ENCODE measurements at places on chromosomes 7 and 10. TPM values are rescaled to one million over a fixed set of nuclear protein-coding genes. Genes with fewer than 3 reads are reported as not detected.

DNA sequence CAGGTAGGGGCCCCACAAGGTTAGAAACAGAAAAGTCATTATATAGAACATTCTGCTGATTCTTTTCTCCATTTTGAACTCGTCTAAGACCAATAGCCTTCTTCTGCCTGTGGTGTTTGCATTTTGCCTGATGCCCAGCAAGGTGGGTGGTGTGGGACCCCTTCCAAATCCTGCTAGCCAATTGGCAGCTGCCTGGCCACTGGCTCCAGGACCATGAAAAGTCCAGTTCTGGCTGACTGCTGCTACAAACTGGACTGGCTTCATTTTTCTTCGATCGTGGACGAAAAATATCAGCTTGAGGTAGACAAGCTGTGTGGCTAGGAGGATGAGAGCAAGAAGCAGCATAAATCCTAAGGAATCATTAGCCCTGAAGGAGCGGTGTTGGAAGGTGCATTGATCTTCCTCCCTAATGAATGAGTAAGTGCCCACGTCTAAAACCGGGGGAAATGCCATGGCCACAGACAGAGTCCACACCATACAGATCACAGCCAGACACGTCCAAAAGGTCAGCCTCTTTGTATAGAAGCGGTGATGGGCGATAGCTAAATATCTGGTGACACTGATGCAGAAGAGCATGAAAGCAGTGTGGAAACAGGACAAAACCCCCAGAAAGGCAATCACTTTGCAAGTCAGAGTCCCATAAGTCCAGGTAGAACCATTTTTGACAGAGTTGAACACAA is 2.7 kb downstream of the GPR85 start:
- no peak for DNase-seq

DNA sequence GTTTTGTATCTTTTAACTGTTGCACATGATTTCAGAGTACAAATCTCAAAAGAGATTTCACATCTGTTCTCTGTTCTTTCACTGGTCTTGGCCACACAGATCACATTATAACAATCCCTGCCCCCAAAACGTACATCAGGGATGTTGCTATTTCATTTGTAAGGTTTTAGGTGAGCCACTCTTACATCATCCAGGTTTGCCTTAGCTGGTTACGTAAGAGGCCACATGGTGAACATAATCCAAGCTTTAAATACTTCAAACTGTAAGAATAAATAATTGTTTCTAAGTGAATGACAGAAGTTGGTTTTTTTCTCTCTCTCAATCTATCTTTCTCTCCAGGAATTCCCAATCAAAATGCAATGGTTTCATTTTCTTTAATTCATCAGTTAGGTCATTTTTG is 245.9 kb upstream of the HGF start:
- no peak for DNase-seq

- DNase-seq: no peak
Measured at GRCh38 chr10:20089879-20090278, 273.6 kb downstream of the PLXDC2 start.

DNA sequence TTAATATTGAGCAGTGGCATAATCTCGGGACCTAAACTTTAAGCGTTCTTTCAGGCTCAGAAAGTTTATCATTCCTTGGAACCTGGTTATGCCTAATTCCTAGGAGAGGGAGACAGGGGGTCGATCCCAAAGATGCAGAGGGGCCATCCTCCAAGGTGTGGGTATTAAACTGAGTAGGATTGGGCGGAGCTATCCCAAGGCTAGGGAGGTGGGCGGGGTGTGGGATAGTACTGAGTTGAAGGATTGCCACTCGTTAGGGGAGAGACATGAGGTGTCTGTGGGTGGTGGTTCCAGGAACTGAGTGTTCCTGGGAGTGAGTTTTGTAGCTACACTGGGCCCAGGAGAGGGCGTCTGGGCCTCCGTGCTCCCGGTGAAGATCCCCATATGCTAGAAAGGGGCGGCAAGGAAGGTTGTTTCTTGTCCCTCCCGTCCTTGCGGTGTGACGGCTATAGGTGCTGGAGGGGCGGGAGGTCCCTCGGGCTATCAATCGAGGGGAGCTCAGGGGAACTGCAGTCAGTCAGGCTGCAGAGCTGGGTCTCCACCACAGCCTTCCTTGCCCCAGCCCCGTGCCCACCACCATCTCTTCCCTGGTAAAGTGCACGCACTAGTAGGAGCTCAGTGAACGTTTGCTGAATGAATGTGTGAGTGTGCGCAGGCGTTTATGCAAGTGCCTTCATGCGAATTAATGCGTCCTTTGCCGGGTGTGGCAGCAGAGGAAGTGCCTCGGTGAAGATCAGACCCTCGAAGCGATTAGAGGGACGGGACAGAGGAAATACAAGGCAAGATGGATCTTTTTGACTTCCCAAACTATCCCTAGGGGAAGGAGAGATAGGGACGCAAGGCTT is 3.0 kb upstream of the HMX2 start:
- DNase-seq: no peak

GRCh38 chr10:69345890-69346474 is 67.7 kb downstream of the HK1 start:
- DNase-seq: no peak

- no peak for DNase-seq
Measured at GRCh38 chr7:1930381-1931065, 260.4 kb downstream of the ELFN1 start.

DNA sequence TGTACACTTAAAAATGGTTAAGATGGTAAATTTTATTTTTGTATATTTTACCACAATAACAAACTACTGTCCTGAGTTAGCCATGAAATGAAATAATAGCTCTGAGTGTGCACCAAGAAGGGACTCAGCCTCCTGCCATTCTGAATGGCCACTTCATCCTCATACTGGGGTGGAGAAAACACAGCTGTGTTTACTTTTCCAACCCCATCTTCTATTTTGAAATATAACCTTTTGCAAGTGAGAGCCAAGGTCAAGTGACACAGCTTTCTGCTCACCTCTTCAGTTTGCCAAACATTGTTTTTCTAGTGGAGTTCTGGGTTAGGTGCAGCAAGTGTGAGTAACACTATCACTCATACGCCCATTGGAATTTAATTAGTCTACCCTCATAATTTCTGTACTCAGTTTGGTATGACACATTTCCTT is 107.4 kb upstream of the GLCCI1 start:
- no peak for DNase-seq

- DNase-seq: no peak
Measured at GRCh38 chr7:18196638-18197037, 169.0 kb upstream of the PRPS1L1 start.

DNA sequence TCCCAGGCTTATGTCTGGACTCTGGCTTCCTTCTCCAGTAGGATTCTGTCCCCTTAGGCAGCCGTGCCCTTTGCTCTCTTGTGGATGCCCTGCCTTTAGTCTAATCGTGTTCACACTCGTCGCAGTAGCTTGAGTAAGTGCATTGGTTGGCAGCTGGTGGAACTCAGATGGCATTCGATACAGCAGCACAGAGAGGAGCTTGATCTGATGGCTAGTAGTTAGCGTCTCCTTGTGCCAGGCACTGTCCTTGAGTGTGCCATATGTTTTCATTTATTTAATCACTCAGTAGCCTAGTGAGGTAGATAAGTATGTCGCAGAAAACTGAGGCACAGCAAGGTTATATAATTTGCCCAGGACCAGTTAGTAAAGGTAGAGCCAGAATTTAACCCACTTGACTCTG is 18.2 kb upstream of the PARP12 start:
- DNase-seq: no peak

GRCh38 chr7:106737202-106737562 is 76.2 kb upstream of the CCDC71L start:
- no peak for DNase-seq

DNA sequence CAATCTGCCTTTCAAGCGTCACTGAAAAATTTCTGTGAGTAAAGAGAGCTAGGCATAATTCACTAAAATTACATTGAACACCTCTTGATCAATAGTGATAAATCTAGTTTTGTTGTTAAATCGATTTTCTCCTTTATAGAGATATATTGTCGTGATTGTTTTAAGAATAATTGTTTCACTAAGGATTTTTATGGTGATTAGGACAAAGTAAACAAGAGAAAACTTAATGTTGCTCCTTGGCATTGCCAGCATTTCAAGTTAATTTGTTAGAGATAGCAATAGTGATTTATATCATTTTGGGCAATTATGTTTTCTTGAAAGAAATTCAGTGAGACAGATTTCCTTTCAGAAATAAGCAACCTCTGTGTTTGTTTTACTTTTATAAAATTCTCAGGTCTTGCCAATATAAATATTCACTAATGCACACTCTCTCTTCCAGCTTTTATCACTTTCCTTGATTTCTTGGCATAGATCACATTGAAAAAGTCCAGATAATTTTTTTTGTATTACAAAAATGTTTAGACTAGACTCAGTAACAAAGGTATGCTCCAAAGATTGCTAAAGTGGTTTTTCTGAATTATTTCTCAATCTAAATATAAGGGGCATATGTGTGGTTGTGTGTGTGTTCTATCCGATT is 538.7 kb downstream of the TFEC start:
- DNase-seq: no peak

GRCh38 chr10:12041766-12042408 is 722 bp downstream of the UPF2 start:
- DNase-seq: no peak

GRCh38 chr7:153628825-153629224 is 423.4 kb upstream of the DPP6 start:
- no peak for DNase-seq

GRCh38 chr10:91043173-91043910 is 122.5 kb upstream of the ANKRD1 start:
- DNase-seq: no peak

DNA sequence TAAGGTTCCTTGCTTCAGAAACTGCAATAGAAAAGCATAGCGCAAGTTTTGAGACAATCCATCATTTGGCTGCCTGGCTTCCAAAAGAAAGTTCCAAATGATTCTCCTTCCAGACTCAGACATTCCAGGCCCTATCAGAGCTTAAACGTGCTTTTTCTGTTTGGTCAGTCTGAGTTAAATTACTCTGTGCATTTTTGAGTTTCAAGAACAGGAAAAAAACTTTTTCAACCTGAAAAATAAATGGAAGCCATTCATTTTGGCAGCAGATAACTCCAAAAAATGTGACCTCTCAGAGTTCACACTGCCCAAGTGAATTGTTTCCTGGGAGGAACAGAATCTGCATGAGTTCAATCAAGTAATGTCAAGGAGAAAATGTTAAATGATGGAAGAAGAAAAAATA is 354.2 kb downstream of the CXCL12 start:
- peak; percentile 46 for DNase-seq

DNA sequence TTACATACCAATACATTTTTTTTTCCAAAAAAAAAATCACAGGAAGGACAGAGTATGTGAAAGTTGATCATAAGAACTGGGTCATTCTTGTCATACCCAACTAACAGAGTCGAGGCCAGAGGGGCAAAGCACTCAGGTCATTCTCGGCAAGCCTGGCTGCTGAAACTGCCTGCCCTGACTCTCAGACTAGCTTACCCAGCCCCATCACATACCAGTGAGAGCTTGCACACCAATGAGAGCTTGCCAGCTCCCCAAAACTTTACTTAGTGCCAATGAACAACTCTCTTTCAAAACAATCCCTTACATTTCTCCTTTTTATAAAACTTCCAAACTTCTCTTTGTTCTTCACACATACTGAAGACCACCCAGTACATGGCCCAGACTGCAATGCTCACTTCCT is 48.9 kb downstream of the VOPP1 start:
- DNase-seq: no peak

DNA sequence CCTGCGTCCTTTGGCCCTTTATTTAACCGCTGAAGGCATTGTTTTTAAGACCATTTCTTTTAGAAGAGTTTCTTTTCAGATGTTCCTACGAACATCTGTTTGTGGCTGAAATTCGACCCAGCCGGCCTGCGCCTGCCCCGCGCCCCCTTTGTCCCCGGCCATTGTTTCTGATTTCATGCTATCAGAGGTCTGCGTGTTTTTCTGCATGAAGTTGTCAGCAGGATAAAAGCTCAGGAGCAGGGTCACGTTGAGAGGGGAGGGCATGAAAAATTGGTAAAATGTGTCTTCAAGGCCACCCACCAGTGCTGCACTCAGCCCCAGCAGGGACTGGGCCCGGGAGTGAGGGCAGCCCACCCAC is 43.1 kb downstream of the NKX6-2 start:
- DNase-seq: no peak

DNA sequence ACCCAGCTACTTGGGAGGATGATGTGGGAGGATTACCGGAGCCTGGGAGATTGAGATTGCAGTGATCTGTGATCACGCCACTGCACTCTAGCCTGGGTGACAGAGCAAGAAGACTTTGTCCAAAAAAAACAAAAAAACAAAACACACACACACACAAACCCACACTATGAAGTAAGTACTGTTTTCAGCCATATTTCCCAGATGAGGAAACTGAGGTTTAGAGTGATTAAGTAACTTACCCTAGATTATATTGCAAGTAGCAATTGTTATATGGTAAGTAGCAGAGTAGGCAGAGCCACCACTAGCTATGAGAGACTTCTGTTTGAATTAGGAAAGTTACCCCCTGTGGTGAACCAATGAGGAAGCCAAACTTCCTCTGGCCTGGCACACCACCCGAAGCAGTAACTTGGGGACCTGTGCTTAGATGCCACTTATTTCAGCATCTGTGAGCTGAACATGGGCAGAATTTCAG is 61.9 kb downstream of the MCU start:
- no peak for DNase-seq

GRCh38 chr7:40747856-40748255 is 613.1 kb downstream of the SUGCT start:
- DNase-seq: no peak

GRCh38 chr10:61890430-61890829 is 11.1 kb upstream of the ARID5B start:
- DNase-seq: no peak

DNA sequence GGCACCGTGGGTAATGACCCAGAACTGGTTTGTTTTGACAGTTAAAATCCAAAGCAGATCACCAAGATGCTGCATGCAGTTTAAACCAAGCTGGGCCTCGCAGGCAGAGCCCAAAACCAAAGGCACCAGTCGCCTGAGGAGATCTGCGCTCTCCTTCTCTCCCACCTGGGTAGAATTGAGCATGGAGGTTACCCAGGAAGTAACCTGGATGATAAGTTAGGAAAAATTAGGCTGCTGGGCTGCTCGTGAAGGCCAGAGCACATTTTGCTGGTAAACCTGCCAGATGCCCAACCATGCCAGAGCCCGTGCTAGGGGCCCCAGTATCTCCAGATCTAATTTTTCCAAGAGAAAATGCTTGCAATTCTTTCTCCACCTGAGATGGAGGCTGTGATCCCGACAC is 388.3 kb upstream of the MGMT start:
- DNase-seq: no peak

- DNase-seq: no peak
Measured at GRCh38 chr7:27409776-27410175, 167.2 kb downstream of the EVX1 start.

SPDYE2B gene
- polyA plus RNA-seq: 2.7 TPM

OR6B1 gene
- polyA plus RNA-seq: not detected

IGF2BP3 gene
- polyA plus RNA-seq: 27.8 TPM

GBX1 gene
- polyA plus RNA-seq: 3.1 TPM

NPFFR1 gene
- polyA plus RNA-seq: 0.05 TPM

LOXL4 gene
- 9.5 TPM for polyA plus RNA-seq

DGKB gene
- 0.53 TPM for polyA plus RNA-seq

FAM25C gene
- not detected for polyA plus RNA-seq

COL1A2 gene
- polyA plus RNA-seq: 3,345 TPM

GSDME gene
- polyA plus RNA-seq: 8.1 TPM

SPDYE11 gene
- 0.20 TPM for polyA plus RNA-seq

ZCWPW1 gene
- 5.9 TPM for polyA plus RNA-seq

ACTL6B gene
- not detected for polyA plus RNA-seq

KLF6 gene
- 78.7 TPM for polyA plus RNA-seq

TBXAS1 gene
- polyA plus RNA-seq: 2.8 TPM

TUBAL3 gene
- polyA plus RNA-seq: 0.20 TPM

ANKRD7 gene
- polyA plus RNA-seq: 0.33 TPM

Data from forelimb muscle (tissue), 1 donor.